HFFc6 (cell line): ENCODE measurements at places on chromosomes 1 and 21. TPM values are rescaled to one million over a fixed set of nuclear protein-coding genes. Genes with fewer than 3 reads are reported as not detected.

The PTBP2 gene
- total RNA-seq, result 7.5 to 8.5 TPM (median 7.5 TPM) in 3 replicates

The SHE gene
- total RNA-seq, result not detected in 2 replicates

GRCh38 chr1:16018308-16018707 lies 465 bp upstream of the HSPB7 start:
- H3K36me3 ChIP-seq, result no peaks in the 10 kb centered on the region
- DNase-seq, result no peak
- H3K4me1 ChIP-seq, result peaks cover 55% of the 10 kb centered on the region
- H3K27ac ChIP-seq, result peak overlapping the region; percentile 73
- H3K27me3 ChIP-seq, result peaks cover 1% of the 10 kb centered on the region
- H3K4me3 ChIP-seq, result peak overlapping the region; percentile 55

- peak overlapping the region; percentile 77; the same call in 1 of the 2 replicates for H3K4me3 ChIP-seq
- no peaks in the 10 kb centered on the region for H3K36me3 ChIP-seq
- peaks cover 12% of the 10 kb centered on the region; the same call in 1 of the 2 replicates for H3K4me1 ChIP-seq
- no peak for DNase-seq
- H3K27me3 ChIP-seq, result no peaks in the 10 kb centered on the region
Measured at GRCh38 chr21:21547368-21547953, 549.3 kb downstream of the NCAM2 start.
